ENCODE measurements at places on chromosomes 2 and 18.

DNA sequence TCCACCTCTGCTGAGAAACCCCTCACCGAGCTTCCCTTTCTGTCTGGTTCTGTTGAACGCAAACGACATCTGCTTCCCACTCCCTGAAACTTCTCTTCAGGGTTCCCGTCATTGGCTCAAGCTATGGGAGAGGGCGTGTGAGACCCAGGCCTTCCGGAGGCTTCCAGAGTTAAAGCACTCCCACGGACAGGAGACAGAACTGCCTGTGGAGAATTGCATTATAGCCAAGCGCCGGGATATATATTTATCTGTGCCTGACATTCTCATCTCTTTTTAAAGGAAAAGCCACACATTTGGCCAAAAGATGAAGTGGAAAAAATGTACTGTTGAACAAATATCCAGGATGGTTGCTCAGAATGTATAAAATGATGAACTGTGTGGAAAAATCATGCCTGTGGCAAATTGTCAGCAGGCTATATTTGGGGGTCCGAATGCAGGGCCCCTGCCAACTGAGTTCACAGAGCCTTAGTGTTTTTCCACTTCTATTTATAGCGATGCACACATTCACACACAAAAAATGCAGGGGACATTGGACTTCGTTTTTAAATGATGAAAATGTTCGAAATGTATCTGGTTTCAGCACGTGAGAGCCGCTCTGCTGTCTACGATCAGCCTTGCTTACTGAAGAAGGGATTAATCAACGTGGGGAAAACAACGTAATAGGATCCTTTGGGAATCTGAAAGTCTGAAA lies 59.5 kb downstream of the E2F6 start:
- DNase-seq, result no peak

DNA sequence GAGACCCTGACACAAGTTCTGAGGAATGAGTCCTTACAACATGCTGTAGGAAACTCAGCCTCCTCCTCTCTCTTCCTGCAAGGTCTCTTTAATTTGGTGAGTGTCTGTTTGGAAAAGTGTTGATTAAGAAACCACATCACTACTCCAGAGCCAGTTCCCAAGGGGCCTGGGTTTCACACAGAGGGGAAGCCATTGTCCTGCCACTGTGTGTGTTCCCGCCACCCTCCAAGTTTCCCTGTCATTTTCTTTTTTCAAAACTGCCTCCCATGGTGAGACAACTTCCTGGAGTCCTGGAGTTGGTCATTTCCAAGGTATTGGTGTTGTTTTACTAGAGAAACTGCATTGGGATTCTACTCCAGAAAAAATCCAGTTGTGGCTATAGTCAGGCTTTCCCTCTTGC lies 232.0 kb upstream of the PARD3B start:
- DNase-seq, result no peak

GRCh38 chr2:57543211-57543610 lies 503.4 kb upstream of the VRK2 start:
- no peak for DNase-seq

DNA sequence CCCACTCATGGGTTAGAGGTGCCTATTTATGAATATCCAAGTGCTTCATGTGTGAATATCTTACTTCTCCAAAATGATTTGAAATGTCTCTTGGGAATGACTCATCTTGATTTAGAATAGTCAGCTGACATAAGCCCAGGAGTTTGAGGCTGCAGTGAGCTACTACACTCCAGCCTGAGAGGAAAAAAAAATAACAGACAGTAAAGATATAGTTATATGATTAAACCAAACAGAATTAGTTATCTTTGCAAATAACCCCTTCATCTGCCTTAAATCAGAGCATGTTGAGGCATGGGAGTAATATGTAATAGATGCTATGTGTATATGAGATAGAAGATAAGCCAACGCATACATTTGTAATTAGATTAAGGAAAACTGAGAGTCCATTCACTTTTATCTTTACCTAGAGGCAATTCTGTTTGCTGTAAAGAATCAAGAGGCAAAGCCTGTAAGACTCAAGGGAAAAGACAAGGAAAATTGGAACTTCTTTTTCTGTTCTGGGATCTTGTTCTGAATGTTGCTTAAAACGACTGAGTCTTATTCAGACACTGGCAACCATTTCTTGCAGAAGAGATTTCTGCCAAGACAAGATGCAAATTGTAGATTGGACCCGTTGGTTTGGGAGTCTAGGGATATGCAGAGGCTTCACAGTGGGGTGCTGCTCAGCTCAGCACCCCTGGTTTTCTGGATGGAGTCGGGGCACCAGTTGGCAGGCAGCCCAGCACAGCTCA lies 104.4 kb downstream of the LIPG start:
- DNase-seq, result no peak

DNA sequence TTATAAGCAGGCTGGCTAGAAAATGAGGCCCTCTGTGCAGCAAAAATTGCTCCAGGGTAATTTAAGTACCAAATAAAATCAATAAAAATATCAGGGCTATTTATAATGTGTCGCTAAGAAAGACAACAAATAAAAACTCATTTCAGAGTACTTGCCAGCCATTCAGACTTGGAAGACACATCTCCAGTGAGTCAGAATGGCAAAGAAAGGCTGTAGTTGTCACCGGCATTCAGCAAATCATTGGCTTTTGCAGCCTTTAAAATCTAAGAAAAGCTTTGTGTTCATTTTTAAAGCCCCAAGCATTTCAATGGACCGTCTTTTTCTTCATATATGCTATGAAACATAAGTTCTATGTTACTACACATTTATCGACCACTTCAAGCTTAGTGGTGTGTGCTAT lies 141.1 kb upstream of the HNMT start:
- no peak for DNase-seq

DNA sequence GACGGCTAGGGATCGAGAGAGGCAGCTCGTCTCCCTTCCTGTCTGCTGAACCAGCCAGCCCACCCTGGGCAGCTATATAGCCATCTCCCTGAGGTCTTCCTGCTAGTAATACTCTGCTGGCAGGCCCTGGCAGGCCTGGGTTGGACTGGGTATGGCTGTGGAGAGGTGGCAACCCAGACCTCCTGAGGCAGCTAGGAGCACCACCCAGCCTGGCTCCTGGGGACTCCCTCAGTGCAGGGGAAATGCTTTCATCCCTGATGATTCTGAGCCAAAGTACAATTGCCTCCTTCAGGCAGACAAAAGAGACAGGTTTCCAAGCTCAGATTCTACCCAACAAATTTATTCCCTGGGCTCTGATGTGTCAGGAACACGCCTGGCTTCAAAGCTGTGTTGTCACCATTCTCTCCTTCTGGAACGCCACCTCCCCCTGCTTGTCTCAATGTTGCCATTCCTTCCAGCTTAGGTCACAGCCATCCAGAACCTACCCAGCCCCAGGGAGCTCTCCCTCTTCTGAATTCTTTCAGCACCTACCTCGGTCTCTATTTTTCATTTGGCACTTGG lies 4.7 kb upstream of the DNAJB2 start:
- no peak for DNase-seq

Data from NCI-H1092 (cell line).